Amygdala (tissue), 56 donors: ENCODE measurements at places on chromosomes 4 and X.

- DNase-seq: no peak
These were observed 1342.3 kb upstream of the AGA start for GRCh38 chr4:178784491-178784890.

DNA sequence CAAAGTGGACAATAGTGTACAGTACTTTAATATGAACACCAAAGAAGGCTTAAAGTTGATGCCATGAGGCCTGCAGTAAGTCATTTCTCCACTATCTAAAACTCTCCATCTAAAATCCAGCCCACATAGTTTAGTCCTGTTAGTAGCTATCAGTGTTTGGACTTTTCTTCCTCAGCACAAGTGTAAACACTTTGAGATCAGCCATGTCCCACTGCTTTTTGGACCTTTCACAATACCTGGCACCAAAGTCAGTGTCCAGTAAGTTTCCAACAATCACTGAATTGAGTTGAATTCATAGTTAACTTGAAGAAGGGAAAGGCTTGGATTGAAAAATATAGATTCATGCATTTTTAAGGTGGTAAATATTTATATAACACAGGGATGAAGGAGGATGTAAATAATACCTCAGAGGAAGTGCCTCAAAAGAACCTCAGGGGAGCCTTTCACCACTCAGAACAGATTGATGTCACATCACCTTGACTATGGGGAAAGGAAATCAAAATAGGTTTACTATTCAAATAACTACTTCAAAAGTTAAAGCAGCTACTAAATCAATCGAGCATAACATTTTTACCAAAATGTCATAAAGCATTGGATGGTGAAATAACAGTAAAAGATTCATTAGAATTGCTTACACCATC, 76.7 kb downstream of the FTHL17 start:
- DNase-seq: no peak

DNA sequence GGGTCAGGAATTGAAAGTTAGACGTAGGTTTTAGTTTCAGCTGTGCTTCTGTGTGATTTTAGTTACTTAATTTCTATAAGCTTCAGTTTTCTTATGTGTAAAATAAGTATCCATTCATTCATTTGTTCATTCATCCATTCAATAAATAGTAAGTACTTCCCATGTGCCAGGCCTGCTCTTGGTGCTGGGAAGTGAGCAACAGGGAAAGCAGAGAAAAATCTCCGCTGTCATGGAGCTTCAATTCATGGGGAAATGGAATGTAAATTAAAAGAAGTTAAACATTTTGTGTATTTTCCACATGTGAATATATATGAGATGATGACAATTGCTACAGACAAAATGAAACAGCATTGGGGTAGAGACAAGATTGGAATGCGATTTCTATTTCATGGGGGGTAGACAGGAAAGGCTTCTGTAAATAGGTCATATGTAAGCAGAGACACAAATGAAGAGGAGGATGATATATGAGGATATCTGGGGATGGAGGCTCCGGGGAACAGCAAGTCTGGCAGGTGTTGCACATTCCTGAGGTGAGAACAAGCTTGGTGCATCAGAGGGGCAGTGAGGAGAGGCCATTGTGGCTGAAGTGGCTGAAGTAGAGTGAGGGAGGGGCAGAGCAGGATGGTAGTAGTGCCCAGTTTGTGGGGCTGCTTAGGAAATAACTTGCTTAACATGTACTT, 66.2 kb downstream of the FHIP1A start:
- DNase-seq: no peak

DNA sequence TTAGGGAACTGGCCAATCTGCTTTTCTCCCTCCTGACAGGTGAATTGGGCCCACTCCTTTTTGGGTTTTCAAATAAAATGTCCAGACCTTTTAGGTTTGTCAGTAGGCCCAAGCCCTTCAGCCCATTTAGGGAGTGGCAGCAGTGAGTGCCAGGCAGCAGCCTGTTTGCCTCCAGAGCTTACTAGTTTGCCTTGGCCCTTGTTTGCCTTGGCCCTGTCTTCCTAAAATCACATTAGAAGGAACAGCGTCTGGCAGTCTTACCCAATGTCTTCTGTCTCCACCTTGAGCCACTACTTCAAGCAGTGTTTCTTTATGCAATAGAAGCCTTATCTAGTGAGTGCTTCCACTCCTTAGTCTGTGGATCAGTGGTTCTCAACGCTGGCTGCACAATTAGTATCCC, 117.1 kb downstream of the TMEM164 start:
- DNase-seq: no peak

GRCh38 chrX:47360423-47361179, 9.8 kb upstream of the ZNF157 start:
- DNase-seq: no peak
